CD4-positive, alpha-beta memory T cell (primary cell): ENCODE measurements at places on chromosomes 2 and 18. TPM values are rescaled to one million over a fixed set of nuclear protein-coding genes. Genes with fewer than 3 reads are reported as not detected.

Gene SKOR2
- total RNA-seq: not detected

Gene PPP4R1
- total RNA-seq: 71.0 TPM

Gene CNRIP1
- total RNA-seq: not detected

Gene SLC9A4
- total RNA-seq: 0.08 TPM

Gene TTC21B
- total RNA-seq: 30.4 TPM

Gene GALR1
- total RNA-seq: not detected

Gene FOXD4L1
- total RNA-seq: 0.42 TPM

Gene CFAP210
- total RNA-seq: not detected

Gene RAB1A
- total RNA-seq: 53.3 TPM

DNA sequence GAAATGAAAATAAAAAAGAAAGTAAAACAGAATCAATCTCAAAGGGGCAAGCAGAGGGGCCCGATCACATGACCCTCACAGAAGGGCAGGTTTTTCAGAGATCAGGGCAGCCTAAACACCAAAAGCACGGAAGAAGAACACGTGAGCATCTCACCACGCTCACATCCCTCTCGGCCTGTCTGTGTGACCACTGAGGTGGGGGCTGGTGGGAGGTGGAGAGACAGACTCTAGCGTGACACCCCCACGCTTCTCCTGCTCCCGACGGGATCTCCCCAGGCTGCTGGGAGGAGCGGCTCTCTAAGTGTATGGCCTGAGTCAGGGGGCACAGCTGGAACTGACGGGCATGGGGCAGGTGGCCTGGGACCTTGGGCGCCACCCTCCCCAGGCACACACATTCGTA is 23.5 kb upstream of the MTERF4 start:
- no peak for DNase-seq

DNA sequence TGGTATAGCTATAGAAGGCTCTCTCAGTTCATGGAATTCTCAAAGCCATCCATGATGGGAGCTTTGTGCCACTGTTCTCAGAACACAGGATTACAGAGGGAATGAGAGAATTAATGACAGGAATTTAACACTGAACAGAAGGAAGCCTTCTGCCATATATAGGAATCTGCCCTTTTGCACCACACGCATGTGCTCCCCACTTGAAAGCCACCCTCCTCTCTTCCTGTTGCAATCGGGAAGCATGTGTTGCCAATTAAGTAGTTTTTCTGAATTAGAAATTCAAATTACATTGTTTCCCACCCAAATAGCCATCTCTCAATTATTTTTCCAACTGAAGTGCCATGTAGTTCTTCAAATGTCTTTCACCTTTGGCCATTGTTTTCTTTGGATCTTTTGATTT is 71.3 kb downstream of the C1D start:
- no peak for DNase-seq

GRCh38 chr2:164671664-164672396 is 50.5 kb upstream of the GRB14 start:
- DNase-seq: no peak

DNA sequence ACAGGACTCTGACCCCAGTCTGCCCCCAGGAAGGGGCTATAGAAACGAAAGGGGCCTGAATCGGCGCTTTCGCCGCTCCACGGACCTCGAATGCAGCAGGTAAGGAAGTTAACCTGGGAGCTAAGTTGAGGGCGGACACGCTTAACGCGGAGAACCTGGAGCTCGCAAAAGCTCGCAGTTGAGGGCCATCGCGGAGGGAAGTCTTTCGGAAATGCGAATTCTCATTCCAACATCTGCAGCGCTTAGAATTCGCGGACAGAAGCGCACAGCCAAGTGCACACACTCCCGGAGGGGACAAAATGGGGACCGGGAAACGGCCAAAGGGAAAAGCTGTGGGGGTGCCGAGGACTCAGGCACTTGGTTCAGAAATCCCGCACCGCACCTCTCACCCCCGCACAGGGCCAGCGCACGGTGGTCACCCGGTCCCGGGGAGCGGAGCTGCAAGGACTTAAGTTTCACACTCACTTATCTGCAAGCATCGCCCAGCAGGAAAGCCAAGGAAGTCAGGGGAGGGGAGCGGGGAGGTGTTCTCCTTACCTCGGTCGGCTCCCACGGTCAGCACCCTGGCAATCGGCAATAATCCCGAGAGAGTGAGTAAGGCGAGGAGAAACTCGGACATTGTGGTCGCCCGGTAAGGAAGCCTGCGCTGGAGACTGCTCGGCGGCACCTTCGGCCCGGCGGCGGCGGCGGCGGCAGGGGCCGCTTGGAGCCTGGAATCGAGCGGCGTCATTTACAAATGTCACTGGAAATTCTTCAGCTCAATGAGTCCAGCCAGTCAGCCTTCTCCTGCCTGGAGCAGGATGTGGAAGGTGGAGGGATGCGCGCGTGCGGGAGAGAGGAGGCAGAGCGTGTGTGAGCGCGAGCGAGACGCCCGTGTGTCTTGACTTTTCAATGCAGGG is 456 bp downstream of the LRP1B start:
- DNase-seq: no peak

DNA sequence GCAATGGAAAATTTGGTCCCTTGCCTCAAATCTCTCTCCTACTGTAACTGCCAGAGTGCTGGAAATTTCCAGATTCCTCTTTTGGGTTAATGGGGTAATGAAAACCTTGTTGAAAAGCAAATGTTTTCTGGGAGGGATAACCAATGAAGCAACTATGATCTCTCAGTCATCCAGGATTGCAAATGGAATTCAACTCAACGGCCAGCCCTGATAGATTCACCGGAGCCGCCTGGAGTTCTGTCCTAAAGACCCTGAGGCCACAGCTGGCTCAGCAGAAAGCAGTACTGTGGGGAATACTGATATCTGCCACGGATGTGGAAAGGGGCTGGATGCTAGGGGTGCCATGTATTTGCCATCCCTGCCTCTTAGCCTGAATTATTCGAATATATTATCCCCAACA is 167.8 kb downstream of the NRP2 start:
- no peak for DNase-seq

GRCh38 chr18:35711227-35711626 is 129.7 kb downstream of the GALNT1 start:
- DNase-seq: no peak

DNA sequence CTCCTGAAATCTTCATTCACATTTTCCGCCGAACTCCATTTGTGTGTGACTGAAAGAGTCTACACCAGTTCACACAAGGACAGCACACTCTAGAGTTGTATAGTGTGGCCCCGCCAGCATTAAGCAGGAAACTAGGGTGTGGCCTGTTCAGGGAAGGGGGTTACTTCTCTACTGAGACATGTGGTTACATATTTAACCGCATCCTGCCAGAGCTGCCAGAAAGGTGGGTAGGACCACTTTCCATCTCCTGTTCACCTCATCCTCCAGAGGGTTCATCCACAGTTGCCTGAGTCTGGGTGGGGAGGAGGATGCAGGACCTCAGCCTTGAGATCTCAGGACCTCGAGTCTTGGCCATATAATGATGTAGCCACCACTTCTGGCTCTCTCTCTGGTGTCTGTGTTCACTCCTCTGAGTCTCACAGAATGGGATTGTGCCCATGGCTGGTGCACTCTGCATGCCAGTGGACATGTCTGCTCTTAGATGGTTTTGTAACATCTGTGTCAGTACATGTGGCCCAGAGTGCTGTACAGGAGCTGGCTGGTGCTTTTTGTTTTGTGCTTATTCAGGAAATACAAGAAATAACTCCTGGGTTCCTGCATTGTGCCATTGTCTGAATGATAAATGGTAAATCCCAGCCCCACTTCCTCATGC is 7.7 kb upstream of the SP140L start:
- DNase-seq: peak; percentile 87

DNA sequence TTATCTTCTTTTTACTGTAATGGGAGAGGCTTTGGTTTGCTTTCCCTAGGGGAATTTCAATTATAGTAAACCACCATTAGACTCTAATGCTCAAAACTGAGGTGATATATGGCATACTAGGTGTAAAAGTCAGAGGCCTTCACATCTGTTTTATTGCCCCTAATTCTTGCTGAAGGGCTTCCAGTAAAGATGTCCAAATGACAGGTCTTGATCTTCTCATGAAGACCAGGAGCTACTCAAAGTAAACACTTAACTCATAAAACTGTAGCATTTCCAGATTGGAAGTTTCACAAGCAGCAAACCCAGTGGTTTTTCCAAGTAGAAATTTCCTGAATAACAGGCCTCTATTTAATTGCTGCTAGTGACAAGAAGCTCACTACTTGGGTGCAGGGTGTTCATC is 286.8 kb downstream of the RBM43 start:
- no peak for DNase-seq

DNA sequence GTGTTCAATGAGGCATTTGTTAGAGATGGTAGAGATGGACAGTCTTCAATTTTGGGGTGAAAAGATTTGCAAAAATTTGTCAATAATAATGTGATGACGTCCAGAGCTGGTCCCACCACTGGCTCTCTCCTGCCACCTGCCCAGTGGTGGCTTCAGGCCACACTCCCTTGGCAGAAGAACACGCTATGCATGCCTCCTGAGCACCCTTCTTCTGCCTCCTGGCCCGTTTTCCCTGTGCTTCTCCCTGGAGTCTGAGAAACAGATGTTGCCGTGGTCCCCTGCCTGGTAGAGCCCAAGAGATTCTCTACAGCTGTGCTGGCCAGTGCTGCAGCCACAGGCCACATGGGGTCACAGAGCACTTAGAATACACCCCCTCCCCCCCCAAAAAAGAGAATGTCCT is 33.6 kb downstream of the INPP5D start:
- DNase-seq: no peak

GRCh38 chr2:158300394-158300793 is 156.2 kb downstream of the CCDC148 start:
- no peak for DNase-seq

GRCh38 chr2:238964544-238965067 is 116.7 kb downstream of the TWIST2 start:
- DNase-seq: no peak

DNA sequence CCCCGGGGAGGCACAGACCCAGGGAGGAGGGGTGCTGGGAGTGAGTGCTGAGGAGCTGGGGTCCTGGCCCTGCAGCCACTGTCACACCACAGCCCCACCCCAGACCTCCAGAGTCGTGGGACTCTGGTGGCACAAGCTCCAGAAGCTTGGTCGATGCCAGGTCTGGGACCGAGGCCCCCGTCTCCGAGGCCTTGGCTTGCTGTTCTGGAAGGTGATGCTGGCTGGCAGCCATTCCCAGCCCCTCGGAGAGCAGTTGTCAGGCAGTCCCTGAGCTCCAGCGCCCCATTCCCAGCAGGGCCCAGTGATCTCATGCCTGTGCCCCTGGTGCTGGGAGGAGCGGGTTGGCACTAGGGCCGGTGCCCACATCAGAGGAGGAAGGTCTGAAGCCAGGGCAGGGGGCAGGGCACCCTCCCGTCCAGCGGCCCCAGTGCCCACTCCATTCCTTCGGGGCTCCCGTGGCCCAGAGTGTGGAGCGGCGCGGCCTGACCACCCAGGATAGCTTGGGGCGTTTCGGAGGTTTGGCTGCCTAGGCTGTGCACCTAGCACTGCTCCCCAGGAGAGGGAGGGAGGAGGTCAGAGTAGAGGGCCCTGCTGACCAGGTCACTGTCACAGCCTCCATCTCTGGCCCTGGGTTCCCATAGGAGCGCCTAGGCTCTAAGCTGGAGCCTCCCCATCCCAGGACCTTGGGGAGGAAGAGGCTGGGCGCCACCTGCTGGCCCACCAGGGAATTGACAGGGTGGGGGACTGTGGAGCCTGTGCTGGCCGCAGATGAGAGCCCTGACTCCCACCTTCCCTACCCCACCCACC is 16.8 kb upstream of the ALPI start:
- DNase-seq: no peak

GRCh38 chr18:63161032-63161760 is 158.4 kb downstream of the BCL2 start:
- DNase-seq: peak; percentile 73

- DNase-seq: no peak
These were observed 6.2 kb downstream of the STK39 start for GRCh38 chr2:168241208-168241607.
